ENCODE measurements at places on chromosomes 6 and 20. TPM values are rescaled to one million over a fixed set of nuclear protein-coding genes. Genes with fewer than 3 reads are reported as not detected.

GRCh38 chr6:15474196-15474595, 188.6 kb downstream of the DTNBP1 start:
- DNase-seq: no peak

The CYP24A1 gene
- not detected for total RNA-seq

- no peak for DNase-seq
Measured at GRCh38 chr20:15171016-15171415, 833.6 kb upstream of the FLRT3 start.

DNA sequence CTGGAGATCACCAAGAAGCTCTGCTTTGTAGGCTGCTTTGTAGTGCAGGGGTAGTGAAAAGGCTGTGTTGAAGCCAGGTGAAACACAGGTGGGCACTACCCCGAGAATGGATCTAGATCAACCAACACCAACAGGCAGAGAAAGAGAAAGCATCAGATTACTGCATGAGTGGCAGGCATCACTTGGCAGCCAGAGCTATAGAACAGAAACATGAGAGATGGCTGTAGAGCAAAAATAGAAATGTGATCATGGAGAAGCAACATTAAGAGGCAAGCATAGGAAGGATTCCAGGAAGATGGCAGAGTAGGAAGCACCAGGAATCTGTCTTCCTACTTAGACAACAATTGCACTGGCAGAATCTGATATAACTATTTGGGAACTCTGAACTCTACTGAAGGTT, 311.1 kb upstream of the TCF21 start:
- DNase-seq: no peak

- DNase-seq: no peak
Measured at GRCh38 chr6:44451803-44452695, 64.5 kb downstream of the CDC5L start.

The UBE2J1 gene
- total RNA-seq: 34.5 TPM

GRCh38 chr20:25146976-25147375, 48.5 kb upstream of the ENTPD6 start:
- DNase-seq: no peak

Data from stomach (tissue), 19 donors.